NCI-H1092 treated with DMSO at 0.1 percent for 48 hours (cell line): ENCODE measurements at places on chromosomes 7 and 10.

DNA sequence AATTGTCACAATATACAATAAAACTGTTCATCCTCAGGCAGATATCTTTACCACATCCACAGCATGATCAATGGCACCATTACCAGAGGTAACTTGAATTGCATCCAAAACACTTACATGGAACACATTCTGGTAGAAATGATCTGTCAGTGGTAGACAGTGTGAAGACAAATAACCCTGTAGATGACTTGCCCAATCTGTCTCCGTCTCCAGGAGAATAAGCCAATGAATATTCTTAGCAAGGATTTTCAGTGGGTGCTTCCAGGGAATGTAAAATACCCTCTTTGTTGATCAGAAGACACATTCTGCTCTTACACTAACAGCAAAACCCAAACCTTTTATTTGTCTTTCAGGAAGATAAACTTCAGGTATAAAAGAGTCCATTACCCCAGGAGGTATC lies 43.8 kb downstream of the VWC2 start:
- no peak for DNase-seq

- no peak for DNase-seq
Measured at GRCh38 chr7:90188281-90188680, 23.3 kb upstream of the STEAP2 start.

DNA sequence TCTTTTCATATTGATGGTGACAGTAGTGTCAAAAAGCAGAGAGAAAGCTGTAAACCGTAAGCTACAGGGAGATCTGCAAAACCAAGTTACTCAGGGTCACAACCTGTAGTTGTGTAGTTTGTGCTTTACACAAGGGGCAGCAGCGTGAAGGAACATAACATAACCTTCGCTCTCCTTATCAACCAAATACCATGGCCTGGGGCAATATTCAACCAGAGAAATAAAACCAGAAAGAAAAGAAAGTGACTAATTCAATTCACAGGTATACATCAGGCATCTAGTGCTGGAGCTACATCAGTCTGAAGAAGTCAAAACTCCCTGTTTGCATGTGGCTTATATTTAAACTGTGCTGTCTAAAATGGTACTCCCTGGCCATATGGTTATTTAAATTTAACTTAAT lies 224.3 kb downstream of the TWIST1 start:
- no peak for DNase-seq

DNA sequence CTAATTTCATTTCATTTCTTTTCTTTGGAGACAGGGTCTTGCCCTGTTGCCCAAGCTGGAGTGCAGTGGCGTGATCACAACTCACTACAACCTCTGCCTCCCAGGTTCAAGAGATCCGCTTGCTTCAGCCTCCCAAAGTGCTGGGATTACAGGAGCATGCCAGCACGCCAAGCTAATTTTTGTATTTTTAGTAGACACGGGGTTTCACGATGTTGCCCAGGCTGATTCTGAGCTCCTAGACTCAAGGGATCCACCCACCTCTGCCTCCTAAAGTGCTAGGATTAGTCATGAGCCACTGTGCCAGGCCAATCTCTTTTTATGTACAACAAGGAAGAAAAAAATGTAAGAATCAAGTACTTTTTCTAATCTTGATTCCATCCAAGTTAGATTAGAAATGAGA lies 10.7 kb upstream of the KMT2E start:
- no peak for DNase-seq

DNA sequence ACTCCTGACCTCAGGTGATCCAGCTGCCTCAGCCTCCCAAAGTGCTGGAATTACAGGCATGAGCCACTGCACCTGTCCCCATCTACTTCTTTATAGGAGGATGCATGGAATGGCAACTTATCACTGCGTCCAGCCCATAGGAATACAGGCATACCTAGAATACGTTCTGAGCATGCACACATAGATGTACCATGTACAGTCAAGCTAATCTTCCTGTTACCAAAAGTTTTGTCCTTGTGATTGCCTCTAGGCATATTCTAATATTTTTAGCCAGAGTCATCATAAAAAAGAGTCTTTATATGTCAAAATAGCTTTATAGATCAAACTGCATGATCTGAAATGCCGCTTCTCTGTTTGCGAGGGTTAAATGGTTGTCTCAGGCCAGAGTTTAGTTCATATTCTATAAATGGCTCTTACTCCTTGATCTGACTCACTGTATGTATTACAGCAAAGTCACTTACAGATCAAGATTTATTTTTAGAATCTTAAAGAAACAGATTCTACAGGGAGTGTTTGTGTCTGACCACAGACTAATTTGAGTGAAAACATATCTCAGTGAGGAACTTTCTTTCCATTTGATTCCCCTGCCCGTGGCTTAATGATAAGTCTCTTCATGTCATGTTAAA lies 210.9 kb downstream of the CREB5 start:
- DNase-seq, result no peak

- DNase-seq, result no peak
Measured at GRCh38 chr10:71782917-71783490, 9.7 kb upstream of the VSIR start.

- DNase-seq, result no peak
Measured at GRCh38 chr7:137850571-137850970, 3.8 kb upstream of the DGKI start.

- no peak for DNase-seq
Measured at GRCh38 chr10:99784016-99784726, 1.7 kb downstream of the ABCC2 start.

GRCh38 chr7:135803143-135803542 lies 54.5 kb upstream of the FAM180A start:
- DNase-seq, result no peak

DNA sequence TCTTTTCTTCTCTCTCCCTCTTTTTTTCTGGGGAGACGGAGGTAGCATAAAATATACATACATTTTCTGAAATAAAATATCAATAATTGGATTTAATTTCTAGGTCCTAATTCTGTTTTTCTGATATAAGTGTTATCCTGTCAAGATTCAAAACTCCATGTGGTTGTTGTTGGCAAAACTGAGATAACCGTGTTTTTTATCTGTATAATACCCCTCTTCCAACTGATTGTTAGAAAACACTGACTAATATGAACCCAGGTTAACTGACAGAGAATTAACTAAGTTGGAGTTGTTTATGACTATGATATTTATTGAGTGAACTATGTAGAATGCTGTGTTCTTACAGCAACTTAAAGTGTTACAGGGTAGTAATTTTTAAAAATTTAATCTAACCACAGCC lies 236.5 kb upstream of the KAT6B start:
- DNase-seq, result peak; percentile 54

GRCh38 chr10:122342293-122343134 lies 32.0 kb upstream of the PLEKHA1 start:
- no peak for DNase-seq

GRCh38 chr7:54969208-54969967 lies 49.4 kb upstream of the EGFR start:
- DNase-seq, result no peak

DNA sequence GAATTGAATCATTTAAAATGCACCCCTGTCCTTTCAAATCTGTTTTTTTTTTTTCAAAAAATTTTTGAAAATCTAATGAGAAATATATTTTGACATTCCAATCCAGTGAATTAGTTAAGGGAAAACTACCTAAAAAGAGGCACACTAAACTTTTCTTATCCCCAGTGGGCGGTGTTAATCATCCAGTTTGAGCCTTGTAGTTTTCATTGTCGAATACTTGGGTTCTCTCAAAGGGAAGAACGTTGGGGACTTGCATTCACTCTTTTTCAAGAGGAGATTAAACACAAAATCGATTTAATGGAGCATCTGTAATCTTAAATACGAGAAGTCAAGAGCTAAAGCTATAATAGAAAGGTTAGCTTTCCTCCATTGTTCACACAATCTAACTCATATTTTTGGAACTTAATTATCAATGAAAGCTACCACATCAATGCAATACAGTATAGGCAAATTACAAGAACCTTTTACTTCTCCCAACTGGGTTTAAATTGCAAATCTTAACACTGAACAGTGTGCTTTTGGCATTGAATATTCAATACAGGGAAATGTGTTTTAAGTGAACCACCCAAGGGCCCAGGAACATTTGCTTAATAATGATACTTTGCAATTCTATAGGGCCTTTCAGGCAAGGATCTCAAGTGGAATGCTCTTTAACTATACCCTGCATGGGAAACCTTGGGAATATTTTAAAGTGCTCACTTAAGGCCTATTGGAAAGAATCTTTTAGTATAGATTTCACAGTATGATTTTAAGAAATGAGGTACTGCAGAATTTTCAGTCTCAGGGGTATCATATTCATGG lies 13.1 kb upstream of the SP8 start:
- no peak for DNase-seq

DNA sequence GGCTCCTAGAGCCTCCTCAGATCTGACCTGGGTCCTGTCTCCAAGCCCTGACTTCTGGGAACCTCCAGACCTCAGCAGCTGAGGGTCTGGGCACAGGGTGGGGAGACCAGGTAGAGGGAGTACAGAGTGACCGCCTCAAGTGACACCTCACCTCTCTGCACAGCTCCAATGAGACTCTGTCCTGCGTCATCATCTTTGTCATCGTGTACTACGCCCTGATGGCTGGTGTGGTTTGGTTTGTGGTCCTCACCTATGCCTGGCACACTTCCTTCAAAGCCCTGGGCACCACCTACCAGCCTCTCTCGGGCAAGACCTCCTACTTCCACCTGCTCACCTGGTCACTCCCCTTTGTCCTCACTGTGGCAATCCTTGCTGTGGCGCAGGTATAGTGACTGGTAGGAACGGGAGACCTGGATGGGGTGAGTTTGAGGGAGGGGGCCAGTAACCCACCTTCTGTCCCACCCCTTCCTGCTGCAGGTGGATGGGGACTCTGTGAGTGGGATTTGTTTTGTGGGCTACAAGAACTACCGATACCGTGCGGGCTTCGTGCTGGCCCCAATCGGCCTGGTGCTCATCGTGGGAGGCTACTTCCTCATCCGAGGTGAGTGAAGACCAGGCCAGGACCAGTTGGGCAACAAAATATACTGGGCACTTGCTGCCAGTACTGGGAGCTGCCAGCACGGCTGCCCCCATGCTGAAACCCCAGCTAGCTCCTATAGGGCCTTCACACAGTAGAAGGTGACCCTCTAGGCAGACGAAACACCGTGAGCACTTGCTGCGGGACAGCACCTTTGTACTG lies 17.8 kb downstream of the SMO start:
- DNase-seq, result no peak

GRCh38 chr7:158923928-158924511 lies 67.7 kb downstream of the DYNC2I1 start:
- no peak for DNase-seq

DNA sequence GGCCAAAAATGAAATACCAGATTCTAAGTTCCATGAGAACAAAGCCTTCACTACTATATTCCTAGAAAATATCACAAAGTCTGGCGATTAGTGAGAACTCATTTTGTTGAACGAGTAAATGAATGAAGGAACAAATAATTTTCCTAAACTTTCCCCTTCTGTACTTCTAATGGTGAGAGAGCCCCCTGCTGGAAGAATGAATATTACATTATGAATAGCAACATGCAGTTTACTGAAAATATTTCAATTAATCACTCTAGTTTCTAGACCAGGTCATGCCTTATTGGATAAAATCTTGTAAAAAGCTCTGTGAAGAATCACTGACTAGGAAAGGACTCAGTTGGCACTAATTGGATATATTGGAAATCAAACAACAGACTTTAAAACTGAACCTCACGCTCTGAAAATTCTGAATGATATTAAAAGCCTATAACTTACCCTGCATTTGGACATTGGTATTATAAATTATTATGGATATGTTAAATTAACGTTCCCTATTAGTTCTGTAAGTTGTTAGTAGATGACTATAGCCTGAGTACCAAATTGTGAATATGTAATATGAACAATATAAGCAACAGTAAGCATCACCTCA lies 32.4 kb upstream of the MTPN start:
- peak; percentile 65 for DNase-seq

DNA sequence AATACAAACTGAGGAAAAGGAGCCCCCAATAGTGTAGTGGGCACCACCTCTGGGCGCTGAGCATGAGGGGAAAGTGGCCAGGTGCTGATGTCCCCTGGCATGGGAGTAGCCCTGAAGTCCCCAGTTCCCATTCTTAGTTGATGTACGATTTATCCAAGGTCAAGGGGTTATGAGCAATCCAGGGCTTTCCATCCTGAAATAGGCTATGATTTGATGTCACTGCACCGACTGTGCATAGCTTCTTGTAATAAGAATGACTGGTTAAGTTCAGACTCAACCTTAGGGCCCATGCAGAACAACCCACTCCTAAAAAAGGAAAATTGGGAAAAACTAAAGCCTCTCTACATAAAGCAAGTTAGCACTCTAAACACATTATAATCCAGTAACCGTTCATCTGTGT lies 4.4 kb downstream of the FRAT1 start:
- no peak for DNase-seq

GRCh38 chr7:101108330-101108857 lies 18.5 kb upstream of the SERPINE1 start:
- DNase-seq, result no peak

GRCh38 chr7:92404170-92404614 lies 43.1 kb upstream of the GATAD1 start:
- DNase-seq, result no peak

DNA sequence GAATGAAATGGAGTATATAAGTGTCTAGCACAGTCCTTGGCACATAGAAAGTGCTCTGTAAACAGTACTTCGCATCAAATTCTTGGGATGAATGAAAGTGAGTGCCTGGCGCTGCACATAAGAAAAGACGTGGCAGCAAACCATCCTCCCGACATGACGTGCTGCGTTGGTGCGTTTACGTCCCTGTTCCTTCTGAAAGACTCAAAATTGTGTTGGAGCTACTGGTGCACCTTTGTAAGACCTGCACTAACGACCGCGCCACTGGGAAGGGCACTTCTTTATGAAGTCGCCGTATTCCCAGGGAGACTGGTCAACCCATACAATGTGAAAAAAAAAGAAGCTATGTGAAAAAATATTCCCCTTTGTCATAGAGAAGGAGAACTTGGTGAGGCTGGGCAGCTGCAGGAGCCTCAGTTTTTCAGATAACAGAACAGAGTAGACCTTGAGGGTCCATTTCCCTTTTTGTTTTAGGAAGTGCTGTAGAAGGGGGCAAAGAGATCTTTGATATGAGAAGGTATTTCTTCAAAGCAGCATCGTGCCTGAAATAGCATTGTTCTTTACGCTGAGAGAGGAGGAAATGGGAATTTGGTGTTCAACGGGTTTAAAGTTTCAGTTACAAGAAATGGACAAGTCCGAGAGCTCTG lies 91.7 kb downstream of the PTPRE start:
- no peak for DNase-seq
